ENCODE measurements at places on chromosomes 6 and 20. TPM values are rescaled to one million over a fixed set of nuclear protein-coding genes. Genes with fewer than 3 reads are reported as not detected.

MAFB gene
- total RNA-seq: 9.4 TPM

TRDN gene
- not detected for total RNA-seq

AKAP7 gene
- 90.1 TPM for total RNA-seq

RHAG gene
- total RNA-seq: 0.31 TPM

OR2H1 gene
- not detected for total RNA-seq

TREM2 gene
- total RNA-seq: 6.6 TPM

SALL4 gene
- total RNA-seq: 0.31 TPM

CAGE1 gene
- not detected for total RNA-seq

FAM162B gene
- 1.3 TPM for total RNA-seq

CST4 gene
- not detected for total RNA-seq

F13A1 gene
- total RNA-seq: 2.5 TPM

LST1 gene
- not detected for total RNA-seq

TDRD6 gene
- 2.5 TPM for total RNA-seq

NOX3 gene
- total RNA-seq: not detected

GPR6 gene
- 1.3 TPM for total RNA-seq

EYS gene
- 1.9 TPM for total RNA-seq

BMP5 gene
- 0.94 TPM for total RNA-seq

DPPA5 gene
- total RNA-seq: not detected

MICA gene
- 0.63 TPM for total RNA-seq

MPIG6B gene
- total RNA-seq: not detected

LY6G6F gene
- not detected for total RNA-seq

SLC35B3 gene
- total RNA-seq: 10.3 TPM

CCN6 gene
- not detected for total RNA-seq
